ENCODE measurements at places on chromosomes 12 and 14.

GRCh38 chr14:92696366-92696765, 52.1 kb downstream of the LGMN start:
- DNase-seq = no peak

DNA sequence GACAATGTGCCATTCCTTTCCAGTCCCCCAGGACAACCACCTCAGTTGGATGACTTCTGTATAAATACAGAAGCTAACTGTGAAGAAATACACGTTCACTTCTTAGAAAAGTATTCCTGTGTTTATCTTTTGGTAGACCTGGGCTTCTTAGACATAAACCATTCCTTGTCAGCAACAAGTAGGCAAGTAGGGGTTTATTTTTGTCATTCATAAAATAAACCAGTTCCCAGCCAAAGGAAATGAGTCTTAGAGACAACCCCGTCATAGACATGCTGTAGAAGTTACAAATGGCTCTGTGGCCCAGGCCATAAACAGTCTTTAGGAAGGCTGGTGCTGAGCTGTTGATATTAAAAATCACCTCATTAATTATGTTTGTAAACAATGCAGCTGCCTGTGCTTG, 243.2 kb downstream of the SPTSSA start:
- DNase-seq = no peak

DNA sequence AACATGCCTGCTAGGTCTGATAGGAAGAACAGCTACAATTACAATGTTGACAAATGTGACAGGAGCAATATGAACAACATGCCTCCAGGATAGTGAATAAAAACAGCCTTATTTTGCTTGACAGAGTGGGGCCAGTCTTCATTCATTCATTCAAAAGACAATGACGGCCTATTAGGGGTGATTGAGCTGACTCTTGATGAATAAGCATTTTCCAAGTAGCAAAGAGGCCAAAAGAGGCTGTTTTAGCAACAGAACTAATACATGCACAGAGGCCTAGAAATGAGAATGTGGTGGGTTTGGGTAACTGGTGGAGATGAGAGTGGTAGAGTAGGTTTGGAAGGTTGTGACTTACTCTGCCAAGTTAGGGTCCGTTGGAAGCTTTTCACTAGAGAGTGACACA, 138.3 kb downstream of the APAF1 start:
- DNase-seq = no peak

GRCh38 chr14:31992011-31992447, 85.1 kb upstream of the ARHGAP5 start:
- DNase-seq = no peak

DNA sequence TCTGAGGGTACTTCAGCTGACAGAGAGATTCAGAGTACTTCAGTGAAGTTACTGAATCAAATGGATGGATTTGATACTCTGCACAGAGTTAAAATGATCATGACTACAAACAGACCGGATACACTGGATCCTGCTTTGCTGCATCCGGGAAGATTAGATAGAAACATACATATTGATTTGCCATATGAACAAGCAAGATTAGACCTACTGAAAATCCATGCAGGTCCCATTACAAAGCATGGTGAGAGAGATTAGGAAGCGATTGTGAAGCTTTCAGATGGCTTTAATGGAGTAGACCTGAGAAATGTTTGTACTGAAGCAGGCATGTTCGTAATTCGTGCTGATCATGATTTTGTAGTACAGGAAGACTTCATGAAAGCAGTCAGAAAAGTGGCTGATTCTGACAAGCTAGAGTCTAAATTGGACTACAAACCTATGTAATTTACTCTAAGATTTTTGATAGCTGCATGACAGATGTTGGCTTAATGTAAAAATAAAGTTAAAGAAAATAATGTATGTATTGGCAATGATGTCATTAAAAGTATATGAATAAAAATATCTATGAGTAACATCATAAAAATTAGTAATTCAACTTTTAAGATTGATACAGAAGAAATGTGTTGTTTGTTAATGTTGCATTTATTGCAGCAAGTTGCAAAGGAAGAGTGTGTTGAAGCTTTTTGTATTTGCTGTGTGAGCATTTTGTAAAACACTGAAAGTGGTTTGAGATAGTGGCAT, 136.1 kb upstream of the RAP1B start:
- no peak for DNase-seq
